Stimulated activated CD4-positive, alpha-beta T cell treated with anti-CD3 and anti-CD28 coated beads, Interleukin-1b, Interleukin-23, amount 100 ng/mL, for 1 hour (primary cell): ENCODE measurements at places on chromosomes 7 and 10.

GRCh38 chr7:93921186-93921585 lies 349 bp upstream of the GNG11 start:
- no peak for DNase-seq

- no peak for DNase-seq
Observed at GRCh38 chr10:112708461-112708860, 241.6 kb upstream of the TCF7L2 start.

DNA sequence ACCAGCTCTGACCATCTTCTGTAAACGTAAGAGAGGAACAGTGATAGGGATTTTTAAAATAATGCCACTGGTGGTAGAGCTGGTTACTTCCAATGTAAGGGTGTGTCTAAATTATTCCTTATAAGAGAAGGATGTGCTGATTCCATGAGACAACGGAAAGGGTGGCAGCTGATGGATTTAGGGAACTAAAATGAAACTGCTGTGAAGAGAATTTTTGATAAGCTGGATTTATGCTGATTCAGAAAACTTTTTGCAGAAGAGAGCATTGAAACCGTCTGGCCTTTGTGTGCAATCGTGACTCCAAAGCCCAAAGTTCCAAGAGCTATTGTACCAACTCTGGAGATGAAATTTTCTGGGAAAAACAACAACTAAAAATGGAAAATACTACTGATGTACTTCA lies 301.0 kb downstream of the PRPF18 start:
- no peak for DNase-seq

DNA sequence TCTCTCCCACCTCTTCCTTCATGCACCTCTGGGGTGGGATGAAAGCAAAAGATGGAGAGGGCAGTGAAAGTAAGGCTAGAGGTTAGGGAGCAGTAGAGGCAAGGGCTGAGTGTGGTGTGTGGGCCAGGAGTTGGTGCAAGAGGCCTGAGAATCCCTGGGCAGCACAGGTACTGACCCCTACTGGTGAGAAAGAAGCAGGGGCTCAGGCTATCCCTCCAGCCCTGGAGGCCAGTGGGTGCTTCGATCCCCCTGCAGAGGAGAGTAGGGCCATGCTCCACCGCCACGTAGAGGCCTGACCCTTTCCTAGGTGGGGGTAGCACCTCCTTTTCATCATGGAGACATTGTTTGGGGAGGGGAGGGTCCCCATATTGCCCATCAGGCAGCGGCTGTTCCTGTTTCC lies 9.8 kb downstream of the CDHR1 start:
- no peak for DNase-seq

GRCh38 chr10:21039721-21040120 lies 142.6 kb upstream of the NEBL start:
- DNase-seq = no peak
